ENCODE measurements at places on chromosomes 6 and 20.

DNA sequence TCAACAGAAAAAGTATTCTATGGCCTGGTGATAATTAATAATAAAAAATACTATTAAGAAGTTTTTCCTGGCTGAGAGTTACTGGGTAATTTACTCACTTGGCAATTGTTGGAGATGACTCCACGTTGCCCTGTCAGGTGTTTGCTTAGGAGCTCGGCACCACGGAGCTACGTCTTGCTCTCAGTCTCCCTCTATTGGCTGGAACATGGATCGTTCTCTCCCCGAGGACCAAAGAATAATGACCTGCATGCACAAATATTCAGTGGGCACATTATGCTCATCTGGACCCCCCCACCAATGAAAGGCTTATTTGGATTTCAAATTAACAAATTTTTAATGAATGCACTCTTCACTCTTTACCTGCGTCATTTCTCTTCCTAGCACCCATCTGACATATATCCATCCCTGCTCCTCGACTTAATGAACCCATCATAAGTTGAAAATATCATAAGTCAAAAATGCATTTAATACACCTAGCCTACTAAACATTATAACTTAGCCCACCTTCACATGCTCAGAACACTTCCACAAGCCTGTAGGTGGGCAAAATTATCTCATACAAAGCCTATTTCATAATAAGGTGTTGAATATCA is 71.0 kb upstream of the CD83 start:
- DNase-seq, result peak; percentile 44

DNA sequence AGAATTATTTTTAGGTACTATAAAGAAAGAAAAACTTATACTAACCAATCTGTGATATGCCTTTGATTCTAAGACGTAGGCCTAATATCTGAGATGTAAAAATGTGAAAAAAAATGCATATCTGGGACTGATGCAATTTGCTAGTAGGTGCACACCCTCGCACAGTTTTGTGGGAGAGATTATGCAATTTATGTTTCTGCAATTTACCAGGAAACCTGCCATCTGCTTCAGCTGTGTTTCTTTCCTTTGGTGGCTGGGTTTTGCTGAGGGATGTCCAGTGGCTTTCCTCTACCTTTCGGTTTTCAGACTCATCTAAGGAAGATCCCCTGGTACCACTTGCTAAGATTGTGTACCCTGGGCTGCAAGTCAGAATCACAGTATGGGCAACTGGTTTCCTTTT is 186.9 kb downstream of the ZFP64 start:
- DNase-seq, result no peak

DNA sequence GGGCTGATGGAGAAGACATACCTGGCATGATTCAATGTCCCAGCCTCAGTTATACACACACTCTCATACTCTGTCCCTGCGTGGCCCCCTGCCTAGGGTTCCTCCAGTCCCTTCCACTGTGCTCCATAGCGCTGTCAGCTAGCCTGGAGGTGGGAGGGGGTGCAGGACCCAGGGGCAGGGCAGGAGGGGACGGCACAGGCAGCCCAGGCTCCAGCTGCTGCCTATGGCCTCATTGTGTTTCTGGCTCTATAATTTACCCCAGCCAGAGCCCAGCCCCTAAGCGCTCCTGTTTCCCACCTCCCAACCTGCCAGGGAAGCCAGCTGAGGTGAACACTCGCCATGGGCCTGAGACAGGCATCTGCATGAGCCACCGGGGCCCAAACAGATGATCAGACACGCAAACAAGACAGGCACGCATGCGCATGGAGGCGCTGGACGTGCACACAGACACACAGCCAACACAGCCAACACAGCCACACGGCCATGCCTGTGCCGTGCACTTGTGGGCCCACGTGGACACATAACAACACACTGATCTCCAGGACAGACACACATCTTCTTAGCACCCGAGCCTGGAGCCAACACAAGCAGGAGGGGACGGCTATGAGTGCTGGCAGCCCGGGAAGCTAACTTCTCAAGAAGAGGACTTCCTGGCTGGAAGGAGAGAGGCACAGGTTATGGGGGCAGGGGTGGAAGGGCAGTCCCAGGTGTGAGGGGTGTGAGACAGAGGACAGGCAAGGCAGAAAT is 124.9 kb downstream of the GRM4 start:
- DNase-seq, result no peak

DNA sequence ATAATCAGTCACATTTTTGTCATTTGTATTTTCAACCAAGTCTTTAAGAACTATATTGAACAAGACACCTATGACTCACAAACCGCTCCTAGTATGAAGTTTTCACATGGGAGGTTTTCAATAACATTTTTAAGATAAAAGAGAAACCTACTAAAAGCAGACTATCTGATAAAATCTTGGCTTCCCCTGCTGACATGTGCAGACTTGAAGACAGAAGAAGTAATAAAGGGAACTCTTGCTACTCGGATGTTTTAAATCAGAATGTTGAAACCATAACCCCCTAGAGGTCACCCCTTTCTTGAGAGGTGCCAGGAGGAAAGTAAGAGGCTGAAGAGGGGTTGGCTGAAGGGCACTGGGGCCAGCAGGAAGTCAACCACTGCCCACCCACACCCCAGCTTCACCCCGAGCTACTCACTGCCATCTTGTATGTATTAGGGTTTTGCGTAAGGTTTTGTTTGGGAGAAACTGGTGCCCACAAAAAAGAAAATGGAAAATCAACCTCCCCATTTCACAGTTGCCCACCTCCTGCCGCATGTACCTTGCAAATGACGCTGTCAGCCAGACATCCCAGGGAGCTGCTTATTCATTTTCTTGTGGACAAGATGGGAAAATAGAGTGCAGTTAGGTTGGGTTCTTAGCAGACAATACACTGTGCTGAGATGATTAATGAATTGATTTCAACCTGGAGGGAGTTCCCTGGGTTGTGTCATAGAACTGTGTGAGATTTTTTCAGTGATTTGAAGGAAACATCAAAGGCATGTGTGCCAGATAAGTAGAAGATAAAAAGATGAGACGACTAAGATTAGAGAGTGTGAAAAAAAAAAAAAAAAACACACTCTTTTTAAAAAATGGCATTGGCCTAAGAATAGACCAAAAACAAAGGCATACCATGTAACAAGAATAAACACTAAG is 83.2 kb upstream of the TAB2 start:
- peak; percentile 80 for DNase-seq

GRCh38 chr20:17995967-17996819 is 27.4 kb downstream of the MGME1 start:
- DNase-seq, result peak; percentile 76

DNA sequence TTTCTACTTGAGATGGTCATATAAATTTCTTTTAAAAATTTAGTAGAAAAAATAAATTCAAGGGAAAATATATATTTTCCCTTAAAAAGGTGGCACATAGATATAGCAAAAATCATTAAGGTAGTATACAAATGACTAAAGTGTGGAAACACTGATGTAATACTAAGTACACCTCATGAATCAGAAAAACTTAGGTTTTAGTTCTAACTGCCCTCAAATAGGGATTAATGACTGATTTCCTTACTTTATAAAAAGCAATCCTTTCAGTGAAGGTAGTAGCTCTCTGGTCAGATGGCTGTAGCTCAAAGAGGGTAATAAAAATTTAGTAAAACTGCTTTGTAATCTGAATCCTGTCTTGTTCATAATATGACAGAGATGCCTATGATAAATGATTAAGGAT is 63.5 kb downstream of the FYN start:
- DNase-seq, result no peak

DNA sequence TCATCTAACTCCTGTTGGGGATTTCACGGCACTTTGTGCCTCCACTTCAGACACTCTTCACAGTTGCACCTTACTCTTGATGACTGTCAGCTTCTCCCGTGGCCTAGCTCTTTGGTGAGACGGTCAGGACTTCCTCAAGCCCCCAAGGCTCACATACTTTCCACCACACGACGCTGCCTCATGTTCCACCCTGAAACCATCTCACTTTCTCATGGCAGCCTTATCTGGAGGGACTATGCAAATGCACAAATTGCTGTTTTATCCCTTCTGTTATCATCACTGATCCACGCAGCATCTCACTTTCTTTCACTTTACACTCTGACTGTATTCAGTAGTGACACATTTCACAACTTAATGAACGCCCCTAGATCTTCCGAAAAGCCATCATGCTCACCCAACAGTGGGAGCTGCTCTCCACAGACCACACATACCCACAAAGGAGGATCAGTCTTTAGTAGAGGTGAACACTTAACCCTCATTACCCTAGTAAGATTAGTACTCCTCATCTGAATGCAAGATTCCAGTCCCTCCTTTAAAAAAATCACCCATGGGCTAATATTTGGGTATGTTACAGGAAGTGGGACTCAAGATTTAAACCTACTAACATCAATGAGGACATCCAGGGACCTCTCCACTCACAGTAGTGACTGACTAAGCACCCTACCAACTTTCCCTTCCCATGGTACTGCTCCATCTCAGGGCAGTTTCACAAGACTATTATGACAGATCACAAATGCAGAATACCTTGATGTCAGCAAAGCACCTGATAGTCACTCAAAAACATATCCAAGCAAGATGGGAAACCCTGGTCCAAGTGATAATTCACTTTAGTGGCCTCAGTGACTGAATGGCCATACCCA is 35.4 kb downstream of the FYN start:
- peak; percentile 63 for DNase-seq

DNA sequence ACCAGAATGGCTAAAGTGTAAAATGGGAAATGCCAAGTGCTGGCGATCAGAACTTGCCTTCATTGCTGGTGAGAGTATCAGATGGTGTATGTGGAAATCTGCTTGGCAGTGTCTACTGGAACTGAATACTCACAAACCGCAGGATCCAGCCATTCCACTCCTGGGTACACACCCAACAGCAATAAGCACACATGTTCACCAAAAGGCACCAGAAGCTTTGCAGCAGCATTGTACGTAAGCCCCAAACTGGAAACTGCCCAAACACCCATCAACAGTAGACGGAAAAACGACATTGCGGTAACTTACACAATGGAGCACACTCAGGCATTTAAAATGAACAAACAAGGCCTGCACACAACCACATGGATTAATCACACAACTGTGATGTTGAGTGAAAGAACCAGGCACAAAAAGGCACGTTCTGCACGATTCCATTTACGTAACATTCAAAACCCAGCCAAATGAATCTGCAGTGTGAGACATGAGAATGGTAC is 37.3 kb upstream of the BPIFA2 start:
- DNase-seq, result no peak

GRCh38 chr6:130547723-130548122 is 181.9 kb downstream of the TMEM200A start:
- DNase-seq, result no peak

DNA sequence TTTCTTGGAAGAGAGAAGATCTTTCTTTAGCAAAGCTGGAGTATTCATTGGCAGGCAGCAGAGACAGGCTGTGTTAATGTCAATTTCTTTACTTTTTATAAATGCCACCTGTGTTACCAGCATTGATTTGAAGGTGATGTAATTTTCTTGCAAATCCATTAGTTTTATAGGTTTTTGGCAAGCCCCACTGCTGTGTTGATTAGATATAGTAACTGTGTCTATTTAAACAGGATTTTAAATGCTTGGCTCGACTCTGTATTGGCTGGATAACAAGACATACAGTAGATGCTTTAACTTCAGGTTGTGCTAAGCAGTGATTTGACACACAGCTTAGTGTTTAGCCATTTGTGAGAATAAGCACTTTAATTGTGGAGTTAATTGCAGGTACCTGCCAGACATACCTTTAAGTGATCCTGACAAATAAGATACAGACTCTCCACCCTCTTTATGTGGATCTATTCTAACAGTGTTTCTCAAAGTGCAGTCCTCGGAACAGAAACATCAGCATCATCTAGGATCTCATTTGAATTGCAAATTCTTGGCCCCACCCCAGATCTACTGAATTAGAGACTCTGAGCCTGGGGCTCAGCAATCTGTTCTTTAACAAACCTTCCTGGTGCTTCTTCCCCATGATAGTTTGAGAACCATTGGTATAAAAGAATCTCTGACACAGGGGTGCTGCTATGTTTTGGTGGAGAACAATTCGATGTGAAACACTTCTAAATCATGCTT is 397.5 kb downstream of the HDGFL1 start:
- DNase-seq, result no peak

DNA sequence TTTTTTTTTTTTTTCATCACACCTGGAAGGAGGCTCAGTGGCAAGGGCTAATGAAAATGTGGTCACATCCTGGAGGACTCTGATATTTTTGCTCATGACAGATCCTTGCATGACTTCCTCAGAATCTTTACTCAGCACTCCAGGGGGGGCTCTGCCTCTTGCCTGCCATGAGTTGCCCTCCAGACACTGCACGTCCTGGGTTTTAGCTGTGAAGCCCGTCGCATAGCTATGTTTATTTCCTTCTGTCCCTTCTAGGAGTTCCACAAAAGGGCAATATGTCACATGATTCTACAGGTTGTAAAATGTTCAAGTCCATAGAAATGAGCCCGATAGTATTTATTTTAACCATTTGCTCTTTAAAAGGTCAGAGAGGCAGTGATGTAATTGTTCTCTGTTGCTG is 18.2 kb downstream of the MAS1 start:
- DNase-seq, result no peak

DNA sequence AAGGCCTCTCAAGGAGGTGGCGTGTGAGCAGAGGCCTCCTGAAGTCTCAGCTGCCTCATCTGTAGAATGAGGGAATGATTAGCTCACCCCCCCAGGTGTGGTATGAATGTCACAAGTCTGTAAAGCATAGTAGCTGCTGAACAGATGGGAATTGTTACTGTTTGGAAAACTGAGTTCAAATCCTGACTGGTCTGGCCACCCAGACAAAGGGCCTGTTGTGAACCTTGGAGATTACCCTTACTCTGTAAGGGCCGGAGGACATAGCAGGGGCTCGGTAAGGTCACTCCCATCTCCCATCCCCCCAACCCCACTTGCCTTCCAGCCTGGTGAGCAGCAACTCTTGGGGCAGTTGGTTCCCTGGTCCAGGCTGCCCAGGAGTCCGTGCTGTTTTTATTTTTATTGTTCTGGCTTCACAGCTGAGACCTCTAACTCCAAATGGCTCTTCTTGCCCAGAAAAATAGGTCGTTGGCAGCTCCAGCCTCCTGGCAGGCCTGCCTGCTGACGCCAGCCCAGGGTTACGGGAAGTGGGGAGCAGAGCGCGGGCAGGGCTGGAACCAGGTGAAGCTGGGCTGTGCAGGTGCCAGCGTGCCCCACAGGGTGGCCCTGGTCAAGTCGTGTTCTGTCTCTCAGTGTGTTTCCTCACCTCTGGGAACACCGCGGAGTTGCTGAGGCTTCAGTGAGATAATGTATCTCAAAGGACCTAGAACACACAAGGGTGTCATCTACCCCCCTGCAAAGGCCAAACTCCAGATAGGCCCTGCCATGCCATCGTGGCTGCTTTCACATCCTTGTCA is 4.5 kb upstream of the SIRPA start:
- no peak for DNase-seq
